Stimulated activated CD4-positive, alpha-beta T cell treated with anti-CD3 and anti-CD28 coated beads, Interleukin-1b, Interleukin-23, amount 100 ng/mL, for 1 hour (primary cell): ENCODE measurements at places on chromosomes 7 and 10.

DNA sequence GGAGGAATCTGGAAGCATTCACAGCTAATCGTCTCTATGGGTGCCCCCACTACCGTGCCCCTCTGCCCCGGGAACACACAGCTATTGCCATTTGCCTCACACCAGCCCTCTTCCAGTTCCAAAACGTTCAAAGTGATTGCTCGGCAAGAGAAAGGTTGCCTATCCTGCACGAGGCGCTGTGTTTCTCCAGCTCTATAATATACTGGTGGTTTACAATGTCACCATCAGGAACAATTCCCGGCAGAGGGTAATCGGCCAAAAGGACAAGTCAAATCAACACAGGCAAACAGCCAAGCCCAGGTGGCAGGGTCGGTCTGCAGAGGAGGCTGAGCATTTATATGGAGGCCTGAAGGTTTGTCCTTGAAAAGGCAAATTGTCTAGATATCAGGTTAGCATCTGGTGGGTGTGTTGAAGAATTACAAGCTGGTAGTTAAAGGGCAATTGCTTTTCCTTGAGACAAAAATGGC is 29.2 kb upstream of the TNS3 start:
- no peak for DNase-seq

DNA sequence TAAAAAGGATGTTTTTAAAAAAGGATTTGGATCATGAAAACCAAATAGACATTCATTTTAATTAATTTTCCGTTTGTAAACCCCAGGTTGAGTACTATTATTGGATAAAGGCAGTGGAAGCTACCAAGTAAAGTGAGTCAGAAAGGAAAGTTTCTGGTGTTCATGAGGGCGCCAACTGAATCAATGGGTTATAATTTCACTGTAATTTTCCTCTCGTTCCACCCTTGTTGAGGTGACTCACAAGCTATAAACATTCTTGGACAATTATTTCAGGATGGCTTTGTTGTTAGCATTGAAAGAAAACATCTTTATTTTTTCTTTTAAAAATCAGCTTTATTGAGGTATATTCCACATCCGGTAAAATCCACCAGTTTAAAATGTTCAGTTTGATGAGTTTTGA is 5.1 kb upstream of the FAM133B start:
- DNase-seq = no peak

DNA sequence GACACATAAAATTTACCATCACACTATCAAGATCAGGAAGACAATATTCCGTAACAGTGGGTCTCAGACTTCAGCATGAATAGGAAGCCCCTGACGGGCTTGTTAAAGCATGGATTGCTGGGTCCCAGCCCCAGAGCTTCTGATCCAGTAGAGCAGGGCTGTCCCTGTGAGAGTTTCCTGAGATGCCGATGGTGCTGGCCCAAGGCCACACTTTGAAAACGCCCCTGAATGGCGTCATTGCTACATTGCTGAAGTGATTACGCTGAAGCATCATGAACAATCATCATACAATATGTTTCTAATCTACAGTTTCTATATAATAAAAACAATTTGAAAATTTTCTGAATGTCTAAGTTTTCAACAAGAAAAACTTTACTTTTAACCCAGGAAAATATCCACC is 38.0 kb upstream of the TMEM72 start:
- DNase-seq = no peak

DNA sequence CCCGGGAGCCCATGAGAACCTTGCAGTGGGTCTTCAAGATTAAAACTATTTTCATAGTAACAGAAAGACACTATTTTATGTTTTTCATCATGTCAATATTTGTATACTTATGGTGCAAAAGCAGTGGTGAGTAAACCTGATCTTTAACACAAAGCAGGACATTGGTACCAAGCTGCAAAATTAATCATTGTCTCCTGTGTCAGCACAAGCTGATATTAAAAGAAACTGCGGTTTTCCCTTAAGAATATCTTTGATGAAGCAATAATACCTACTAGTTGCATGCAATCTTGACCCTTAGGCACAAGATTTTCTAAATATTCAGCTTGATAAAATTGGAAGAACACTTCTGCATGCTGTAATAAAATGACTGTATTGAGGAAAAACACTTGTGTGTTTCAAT is 121.7 kb downstream of the MDFIC start:
- DNase-seq = no peak

DNA sequence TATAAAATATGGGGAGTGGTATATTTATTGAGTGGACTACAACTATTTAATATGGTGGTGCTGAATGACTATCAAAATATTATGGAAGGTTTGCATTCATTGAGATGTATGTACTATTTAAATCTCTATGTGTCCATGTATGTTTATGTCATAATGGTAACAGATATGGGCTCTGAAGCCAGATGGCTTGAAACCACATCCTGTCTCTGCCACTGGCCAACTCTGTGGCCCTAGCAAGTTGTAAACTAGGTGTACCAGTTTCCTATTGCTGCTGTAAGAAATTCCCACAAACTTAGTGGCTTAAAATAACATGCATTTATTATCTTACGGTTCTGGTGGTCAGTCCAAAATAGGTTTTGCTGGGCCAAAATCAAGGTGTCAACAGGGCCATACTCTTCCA is 198.1 kb upstream of the NFE2L3 start:
- DNase-seq = no peak

- DNase-seq = no peak
These were observed 202.2 kb downstream of the RAMP3 start for GRCh38 chr7:45359776-45360175.

GRCh38 chr10:103545771-103546281 is 52.3 kb downstream of the NEURL1 start:
- DNase-seq = no peak

- no peak for DNase-seq
These were observed 160.5 kb upstream of the TNRC18 start for GRCh38 chr7:5584096-5584495.

- DNase-seq = no peak
These were observed 278.7 kb upstream of the PHYHIPL start for GRCh38 chr10:58897708-58898107.

DNA sequence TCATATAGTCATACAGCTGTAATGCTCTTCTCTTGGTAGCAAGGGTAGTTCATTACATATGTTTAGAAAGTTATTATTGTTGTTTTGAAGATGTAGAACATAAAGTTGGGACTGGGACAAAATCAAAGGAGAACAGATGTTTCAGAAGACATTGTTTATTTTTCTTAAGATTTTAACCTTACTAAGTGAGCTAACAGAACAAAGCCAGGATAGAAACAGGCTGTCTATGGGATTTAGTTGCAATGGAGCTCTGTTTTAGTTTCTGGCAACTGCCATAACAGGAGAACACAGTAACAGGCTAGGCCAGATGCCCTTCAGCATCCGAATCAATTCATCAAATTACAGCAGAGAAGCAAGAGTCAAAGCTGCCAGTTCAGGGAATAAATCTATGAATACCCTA is 382.4 kb downstream of the ARL4A start:
- DNase-seq = no peak

DNA sequence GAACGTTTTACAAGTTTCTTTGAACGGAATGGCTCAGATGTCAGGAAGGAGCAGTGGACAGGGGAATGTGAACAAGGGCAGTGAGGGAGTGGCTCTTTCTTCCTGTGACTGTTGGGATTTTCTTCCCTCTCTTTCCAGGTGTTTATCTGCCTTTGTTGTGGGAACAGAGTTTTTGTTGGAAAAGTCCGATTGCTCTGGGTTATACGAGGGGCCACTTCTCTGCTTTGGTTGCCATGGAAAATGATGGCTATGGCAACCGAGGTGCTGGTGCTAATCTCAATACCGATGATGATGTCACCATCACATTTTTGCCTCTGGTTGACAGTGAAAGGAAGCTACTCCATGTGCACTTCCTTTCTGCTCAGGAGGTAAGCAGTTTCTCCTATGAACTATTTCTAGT is 41.4 kb downstream of the ZRANB1 start:
- no peak for DNase-seq

DNA sequence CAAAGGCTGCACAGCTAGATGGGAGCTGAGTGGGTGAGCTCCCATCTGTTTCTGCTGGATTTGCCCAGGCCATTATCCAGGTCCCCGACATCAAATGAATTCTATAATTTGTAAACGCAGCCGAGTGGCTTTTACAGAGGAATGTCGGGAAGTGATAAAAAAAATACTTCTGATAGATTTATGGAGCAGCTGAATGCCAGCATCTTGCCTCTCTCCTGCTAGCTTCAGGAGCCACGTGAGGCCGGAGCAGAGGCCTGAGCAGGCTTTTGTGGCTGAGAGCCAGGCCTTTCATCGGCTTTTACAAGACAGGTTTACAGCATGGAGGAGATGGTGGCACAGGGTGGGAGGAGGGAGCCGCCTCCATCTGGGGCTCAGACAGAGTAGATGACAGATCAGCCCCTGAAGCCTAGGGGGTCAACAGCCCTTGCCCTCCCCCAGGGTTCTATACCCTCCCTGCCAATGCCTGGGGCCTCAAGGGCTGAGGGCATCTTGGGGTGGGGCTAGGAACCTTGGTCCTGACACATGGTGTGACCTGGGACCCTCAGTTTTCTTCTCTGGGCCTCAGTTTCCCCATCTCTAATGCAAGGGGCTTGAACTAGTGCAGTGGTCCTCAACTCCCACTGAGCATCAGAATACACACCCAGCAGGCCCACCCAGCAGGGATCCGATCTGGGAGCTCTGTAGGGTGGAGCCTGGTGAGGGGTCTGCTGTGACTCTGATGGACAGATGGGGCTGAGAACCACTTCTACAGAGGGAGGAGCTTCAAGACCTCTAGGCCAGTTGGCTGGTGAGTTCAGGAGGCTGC is 44.2 kb upstream of the PCBD1 start:
- DNase-seq = no peak

DNA sequence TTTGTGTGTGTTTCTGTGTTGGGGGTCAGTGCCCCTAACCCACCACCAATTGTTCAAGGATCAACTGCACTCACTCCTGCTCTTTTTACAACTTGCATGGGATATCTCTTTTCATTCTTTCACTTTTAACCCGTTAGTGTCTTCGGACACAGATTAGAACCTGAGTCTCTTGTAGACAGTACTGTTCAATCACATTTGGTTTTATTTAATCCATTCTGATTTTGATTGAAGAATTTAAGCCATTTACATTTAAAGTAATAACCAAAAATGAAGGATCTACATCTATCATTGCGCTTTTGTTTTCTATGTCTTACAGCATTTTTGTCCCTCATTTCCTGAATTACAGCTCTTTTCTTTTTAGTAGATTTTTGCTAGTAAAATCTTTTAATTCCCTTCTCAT is 43.6 kb downstream of the ZNF248 start:
- DNase-seq = no peak

GRCh38 chr10:124289851-124290795 is 128.6 kb downstream of the OAT start:
- no peak for DNase-seq

GRCh38 chr10:99965700-99966099 is 44.0 kb downstream of the DNMBP start:
- DNase-seq = no peak

DNA sequence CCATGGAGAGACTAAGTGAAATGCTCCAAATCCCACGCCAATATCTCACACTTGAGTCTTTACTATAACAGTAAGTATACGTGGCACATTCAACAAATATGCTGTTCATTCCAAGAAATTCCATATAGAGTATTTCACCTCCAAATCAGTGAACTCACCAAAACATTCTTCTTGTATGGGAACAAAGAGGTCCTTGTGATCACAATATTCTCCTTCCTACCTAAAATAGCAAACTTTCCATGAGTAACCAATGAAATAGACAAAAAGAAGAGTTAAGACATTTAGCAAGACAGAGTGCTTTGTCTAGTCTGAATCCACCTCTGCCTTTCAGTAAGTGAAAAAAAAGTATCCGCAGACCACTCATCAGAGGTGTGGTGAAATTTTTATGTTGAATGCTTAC is 77.3 kb upstream of the NXPH1 start:
- DNase-seq = no peak

- no peak for DNase-seq
These were observed 35.5 kb upstream of the ZMIZ2 start for GRCh38 chr7:44713141-44713540.

GRCh38 chr10:43689007-43689491 is 40.4 kb upstream of the ZNF32 start:
- no peak for DNase-seq

DNA sequence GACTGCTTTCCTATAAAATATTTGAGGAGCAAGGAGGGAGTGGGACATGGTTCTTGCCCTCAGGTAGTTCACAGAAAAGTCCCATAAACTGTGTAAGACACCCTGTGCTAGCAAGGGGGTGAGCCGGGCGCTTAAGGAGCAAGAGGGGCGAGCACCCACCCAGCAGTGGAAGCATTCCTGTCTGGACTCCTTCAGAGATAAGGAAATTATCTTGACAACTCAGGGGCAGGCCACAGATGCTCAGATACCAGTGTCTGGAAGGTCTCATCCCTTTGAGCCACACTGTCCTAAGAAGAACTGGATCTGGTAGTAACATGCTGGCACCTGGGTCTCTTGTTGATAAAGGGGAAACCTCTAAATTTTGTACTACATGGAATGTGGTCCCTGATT is 54.1 kb downstream of the DAGLB start:
- no peak for DNase-seq

DNA sequence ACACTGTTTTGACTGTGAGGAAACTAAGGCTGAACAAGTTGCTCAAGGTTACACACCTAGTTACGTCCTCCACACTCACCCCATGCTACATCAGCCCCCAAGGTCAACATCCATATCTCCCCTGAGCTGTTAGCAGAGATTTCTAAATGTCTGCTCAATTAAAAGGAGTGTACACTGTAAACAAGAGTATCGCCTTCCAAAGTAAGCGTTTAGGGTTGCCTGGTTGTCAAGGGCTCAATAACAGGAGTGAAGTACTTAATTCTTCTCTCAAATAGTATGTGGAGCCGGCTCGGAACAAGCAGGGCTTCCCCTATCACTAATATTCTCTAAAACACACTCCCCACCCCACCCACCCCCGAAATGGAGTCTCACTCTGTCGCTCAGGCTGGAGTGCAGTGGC is 412.8 kb upstream of the GALNT17 start:
- DNase-seq = no peak

DNA sequence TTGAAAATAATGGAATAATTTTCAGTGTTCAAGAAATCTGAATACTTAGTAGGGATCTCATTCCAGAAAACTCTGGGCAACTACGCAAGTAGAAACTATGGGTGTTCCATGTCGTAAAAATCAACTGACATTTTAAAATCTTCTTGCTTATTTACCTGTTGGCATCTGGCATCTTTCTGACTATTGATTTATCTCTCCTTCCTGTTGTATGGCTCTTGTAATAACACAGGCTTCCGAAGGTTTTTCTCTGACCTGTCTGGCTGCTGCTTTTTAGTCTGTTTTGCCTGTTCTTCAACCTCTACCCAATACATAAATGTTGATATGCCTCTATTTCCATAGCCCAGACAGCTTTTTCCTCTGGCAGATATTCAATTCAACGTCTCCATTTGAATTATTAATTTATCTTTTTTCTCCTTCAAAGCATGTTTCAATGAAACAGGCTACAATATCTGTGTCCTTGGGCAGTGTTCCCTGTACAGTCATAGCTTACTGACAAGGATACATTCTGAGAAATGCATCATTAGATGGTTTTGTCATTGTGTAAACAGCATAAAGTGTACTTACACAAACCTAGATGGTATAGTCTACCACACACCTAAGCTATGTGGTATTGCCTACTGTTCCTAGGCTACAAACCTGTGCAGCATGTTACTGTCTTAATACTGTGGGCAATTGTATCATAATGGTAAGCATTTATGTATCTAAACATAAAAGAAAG is 105.9 kb upstream of the ETV1 start:
- no peak for DNase-seq
